ENCODE measurements at places on chromosomes 5 and 9.

- no peak for DNase-seq
These were observed 14.7 kb downstream of the GNG10 start for GRCh38 chr9:111676116-111676515.

GRCh38 chr5:109373932-109374331 lies 35.8 kb downstream of the PJA2 start:
- DNase-seq = no peak

DNA sequence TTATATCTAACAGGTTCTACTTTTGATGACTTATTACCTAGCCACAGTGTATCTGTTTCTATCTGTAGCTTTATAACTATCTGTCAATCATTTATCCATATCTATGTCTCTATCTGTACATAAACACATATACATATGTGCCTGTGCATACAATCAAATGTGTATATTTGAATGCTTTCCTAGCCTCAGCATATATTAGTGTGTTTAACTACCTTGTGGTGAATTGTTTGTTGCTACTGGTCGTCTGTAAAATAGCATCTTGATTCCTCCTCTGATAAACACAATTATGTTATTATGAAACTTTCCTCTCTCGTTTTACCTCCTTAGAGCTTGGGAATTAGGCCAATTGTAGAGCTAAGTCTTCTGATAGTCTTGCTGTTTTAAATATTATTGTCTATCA lies 44.4 kb downstream of the PARP8 start:
- DNase-seq = no peak

DNA sequence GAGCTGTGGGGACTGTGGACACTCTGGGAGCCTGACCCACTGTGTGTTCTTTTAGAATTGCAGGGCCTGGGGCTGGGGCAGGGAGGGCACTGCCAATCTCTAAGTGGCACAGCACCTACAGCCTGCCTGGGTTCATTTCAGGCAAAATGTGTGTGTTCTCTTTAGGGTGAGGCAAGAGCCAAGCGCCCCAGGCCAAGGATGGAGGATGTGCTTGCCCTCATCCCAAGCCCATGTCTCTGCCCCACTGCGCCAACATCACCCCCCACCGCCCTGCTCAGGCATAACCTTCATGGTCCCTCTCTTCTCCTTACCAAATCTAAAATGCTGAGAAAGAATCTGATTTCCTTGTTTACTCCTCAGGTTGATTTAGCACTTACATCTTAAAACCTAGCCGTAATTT lies 304.4 kb downstream of the RAB3C start:
- no peak for DNase-seq

DNA sequence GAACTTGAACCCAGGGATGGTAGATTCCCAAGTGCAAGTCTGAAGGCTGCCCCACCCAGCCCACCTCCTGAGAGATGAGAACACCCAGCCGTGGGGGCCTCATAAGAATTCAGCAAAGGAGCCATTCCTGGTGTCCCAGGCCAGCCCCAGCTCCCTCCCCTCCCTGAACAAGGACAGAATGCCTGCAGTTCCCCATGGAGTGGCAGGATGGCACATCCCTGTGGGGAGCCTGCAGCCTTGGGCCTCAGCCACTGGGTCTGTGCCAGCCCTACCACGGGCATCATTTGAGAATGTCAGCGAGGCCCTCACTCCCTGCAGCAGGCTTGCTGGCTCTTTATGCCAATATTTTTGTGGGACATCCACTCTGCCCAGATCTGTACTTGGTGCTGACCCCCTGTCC lies 36.2 kb upstream of the RAPGEF1 start:
- no peak for DNase-seq

DNA sequence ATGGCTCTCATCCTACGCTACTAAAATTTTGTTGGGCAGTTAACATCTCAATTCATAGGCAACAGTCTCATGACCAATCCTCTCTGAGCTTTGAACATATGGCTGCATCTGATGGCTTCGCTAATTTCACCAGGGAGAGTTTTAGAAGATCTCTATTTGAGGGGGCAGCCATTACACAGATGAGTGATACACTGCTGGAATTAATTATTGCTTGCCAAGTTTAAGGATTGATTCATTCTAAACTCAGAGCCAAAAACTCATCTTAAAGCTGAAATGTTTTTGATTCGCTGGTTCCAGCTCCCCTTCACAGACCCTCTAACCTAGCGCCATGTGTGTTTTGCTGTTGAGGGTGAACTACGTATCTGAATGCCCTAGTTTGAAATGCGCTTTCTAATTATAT lies 519.9 kb upstream of the WWC1 start:
- DNase-seq = no peak

DNA sequence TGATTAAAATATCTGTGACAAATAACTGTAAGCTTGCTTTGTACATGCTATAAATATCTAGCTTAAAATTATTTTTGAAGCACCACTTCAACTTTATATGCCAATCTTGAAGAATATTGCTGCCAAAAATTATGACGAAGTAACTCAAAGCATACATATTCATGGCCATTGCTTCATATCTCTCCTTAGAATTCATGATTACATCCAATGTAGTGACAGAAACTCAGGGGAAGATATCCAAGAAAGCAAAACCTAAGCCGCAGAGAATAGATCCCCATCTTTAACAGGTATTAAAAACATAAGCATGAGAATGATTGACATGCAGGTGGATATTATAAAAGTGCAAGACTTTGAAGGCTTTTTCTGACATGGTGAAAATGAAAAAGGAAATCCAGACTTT lies 100.8 kb upstream of the PLPPR1 start:
- DNase-seq = no peak

DNA sequence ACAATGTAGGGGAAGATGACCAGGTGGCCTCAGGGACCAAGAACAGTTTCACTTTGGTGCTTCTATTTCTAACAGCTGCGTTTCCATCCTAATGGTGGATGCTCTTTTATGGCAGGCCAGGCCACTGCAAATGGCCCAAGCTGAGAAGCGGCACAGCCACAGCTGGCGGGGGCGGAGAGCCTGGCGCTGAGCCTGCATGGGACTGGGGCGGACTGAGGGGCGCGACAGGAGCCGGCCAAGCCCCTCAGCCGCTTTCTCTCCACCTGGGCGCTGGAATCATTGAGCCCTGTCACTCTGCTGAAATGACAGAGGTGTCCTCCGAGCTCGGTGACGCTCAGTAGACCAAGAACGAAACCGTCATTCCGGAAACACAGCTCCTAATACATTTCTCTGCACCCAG lies 317.3 kb upstream of the PDE4D start:
- DNase-seq = no peak

DNA sequence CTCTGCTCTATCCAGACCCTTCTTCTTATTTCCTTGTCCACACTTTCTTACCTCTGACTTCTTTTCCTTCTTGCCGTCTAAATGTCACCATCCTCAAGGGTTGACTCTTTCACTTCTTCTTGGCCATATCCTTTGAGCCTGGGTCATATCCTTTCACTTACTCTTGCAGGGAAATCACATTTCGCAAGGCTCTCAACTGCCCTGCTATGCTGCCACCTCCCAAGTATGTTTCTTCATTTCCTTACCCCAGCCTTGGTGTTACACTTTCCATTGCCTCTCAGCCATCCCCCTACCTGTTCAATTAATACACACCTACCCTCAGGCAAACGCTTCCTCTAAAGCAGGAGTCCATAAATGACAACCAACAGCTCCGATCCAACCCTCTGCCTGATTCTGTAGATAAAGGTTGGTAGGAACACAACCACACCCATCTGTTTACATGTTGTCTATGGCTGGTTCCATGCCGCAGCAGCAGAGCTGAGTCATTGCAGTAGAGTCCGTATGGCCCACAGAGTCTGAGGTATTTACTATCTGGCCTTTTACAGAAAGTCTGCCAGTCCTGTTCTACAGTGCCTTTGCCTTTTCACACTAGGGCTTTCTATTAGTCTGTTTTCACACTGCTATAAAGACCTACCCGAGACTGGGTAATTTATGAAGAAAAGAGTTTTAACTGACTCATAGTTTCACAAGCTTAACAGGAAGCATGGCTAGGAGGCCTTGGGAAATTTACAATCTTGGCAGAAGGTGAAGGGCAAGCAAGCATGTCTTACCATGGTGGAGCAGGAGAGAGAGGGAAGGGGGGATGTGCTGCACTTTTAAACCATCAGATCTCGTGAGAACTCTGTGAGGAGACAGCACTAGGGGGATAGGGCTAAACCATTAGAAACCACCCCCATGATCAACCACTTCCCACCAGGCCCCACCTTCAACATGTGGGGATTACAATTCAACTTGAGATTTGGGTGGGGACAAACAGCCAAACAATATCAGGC lies 97.9 kb downstream of the SV2C start:
- DNase-seq = peak; percentile 32

DNA sequence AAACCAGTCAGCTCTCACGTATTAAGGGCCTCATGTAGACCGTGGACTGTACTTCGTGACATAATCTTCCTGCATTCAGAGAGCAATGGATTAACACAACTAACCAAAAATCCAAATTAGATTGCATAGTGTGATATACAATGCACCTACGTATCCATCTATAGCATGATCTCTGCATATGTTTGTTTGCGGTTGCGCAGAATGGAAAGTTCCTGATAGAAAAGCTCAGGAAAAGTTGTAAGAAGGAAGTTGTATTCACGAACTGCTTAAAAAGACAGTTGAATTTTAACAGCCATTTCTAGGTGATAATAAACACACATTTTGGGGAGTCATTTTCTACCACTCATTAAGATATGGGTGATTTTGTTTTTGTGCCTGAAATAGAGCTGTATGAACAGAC lies 869.0 kb downstream of the TLE4 start:
- DNase-seq = no peak

- no peak for DNase-seq
These were observed 48.4 kb downstream of the ANKRD33B start for GRCh38 chr5:10612251-10612650.

DNA sequence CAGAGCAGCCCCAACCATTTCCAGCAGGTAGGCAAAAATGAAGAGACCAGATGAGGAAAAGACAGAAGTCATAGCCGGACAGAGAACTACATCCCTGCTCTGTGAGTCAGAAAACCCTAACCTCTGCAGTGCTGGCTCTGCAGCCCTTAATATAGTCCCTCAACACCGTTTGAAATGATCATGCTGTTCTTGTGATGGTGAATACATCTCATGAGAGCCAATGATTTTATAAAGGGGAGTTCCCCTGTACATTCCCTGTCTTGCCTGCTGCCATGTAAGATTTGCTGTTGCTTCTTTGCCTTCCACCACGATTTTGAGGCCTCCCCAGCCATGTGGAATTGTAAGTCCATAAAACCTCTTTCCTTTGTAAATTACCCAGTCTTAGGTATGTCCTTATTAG lies 216.8 kb upstream of the RFX3 start:
- DNase-seq = no peak

DNA sequence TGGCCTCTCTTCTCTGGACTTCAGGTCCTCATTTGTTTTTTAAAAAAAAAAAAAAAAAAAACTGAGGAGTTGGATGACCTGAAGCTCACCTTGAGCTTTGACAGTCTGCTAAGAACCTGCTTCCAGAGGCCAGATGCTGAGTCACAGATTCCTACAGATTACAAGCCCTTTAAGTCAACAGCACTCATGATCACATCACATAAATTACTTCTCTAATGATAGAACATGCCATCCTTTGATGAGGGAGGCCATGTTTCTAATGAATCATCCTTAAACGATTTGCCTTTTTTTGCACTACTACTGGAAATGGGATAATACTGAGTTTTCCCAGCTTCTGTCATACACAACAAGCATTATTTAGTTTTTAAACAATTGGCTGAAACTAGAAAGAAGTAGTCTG lies 34.2 kb upstream of the MYOT start:
- DNase-seq = no peak

GRCh38 chr5:1300581-1301083 lies 5.8 kb upstream of the TERT start:
- no peak for DNase-seq

DNA sequence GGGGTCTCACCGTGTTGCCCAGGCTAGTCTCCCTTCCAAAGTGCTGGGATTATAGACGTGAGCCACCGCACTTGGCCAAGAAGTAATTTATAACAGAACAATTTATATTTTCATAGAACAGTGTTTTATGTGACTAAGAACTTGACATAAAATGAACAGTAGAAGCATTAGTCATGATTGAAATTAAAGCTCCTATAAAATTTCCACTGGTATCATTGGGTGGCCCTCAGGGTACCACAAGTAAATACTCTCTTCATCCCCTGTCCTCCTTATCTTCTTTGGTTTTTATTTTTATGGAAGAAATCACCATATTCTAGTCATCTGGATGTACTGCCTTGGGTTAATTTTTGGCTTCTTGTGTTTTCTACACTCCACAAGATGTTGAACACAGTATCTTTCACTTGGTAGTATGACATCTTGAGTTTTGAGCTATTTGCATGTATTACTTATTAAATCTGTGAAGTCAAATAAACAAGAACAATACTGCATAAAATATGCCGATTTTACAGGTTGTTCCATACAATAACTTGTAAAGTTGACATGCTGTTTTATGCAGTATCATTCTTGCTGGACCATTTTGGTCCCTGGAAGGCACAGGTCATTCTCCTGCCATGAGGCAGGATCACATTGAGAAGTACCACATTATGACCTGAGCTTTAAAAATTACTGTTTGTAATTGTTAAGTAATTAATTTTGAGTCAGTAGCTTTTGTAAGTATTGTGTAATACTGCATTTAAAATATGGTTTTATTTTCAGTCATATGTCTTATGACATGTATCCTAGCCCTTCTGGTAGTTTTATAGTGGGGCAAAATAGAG lies 24.4 kb downstream of the LMNB1 start:
- DNase-seq = no peak

GRCh38 chr9:16828340-16829281 lies 41.9 kb downstream of the BNC2 start:
- no peak for DNase-seq

GRCh38 chr5:133423618-133424282 lies 188.6 kb downstream of the FSTL4 start:
- DNase-seq = peak; percentile 83

GRCh38 chr5:107367939-107368338 lies 302.8 kb downstream of the EFNA5 start:
- no peak for DNase-seq

All from stimulated activated CD4-positive, alpha-beta T cell treated with anti-CD3 and anti-CD28 coated beads, Interleukin-15, amount 100 ng/mL, for 24 hours (primary cell).